ENCODE measurements at places on chromosomes 5 and 9. TPM values are rescaled to one million over a fixed set of nuclear protein-coding genes. Genes with fewer than 3 reads are reported as not detected.

PLCXD3 gene
- total RNA-seq, result 0.33 TPM

FCN2 gene
- total RNA-seq, result not detected

F2RL1 gene
- 281 TPM for total RNA-seq

PCDHGA5 gene
- 0.18 TPM for total RNA-seq

ZNF883 gene
- 1.1 TPM for total RNA-seq

SLCO6A1 gene
- total RNA-seq, result not detected
